ENCODE measurements at places on chromosomes 4 and X.

- DNase-seq: no peak
Observed at GRCh38 chr4:121280425-121280824, 100.4 kb downstream of the QRFPR start.

- no peak for DNase-seq
Observed at GRCh38 chr4:4424499-4425115, 37.7 kb downstream of the NSG1 start.

DNA sequence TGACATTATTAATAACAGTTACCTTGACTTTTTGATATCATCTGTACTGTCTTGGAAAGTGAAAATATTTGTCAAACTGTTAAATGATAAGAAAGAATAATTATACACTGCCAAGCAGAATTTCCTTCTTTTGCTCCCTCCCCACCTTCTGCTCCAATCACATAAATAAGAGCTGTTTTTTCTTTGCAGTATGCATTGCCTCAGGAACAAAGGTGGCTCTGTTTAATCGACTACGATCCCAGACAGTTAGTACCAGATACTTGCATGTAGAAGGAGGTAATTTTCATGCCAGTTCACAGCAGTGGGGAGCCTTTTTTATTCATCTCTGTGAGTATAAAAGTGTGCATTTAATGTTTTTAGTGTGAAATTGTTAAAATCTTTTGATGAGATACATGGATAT lies 66.1 kb downstream of the CCKAR start:
- DNase-seq: no peak

DNA sequence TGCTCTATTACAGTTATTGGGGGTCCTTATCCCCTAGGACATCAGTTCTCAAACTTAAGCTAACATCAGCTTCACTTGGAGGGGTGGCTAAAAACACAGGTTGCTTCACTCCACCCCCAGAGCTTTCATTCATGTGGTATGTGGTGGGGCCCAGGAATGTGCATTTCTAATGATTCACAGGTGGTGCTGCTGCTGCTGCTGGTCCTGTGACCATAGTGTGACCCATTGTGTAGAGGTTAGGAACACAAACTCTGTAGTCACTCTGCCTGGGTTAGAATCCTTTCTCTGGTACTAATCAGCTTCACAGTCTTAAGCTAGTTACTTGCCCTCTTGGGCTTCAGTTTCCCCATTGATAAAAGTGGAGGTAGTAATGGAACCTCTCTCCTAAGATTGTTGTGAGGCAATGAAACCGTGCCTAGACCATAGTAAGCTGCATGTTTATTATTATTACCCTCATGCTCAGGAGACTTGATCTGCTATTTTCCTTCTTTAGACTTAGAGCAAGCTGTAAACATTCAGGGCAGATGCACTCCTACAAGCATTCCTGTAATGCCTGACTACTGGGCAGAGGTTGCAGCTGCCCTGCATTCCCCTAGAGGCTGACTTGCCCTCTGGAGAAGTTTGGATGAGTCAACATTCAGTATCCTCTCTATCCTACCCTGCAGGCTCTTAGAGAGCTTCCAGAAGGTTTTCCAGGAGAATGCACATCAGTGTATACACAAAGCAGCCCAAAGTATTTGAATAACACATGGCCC lies 94.1 kb upstream of the ACSL4 start:
- DNase-seq: no peak

DNA sequence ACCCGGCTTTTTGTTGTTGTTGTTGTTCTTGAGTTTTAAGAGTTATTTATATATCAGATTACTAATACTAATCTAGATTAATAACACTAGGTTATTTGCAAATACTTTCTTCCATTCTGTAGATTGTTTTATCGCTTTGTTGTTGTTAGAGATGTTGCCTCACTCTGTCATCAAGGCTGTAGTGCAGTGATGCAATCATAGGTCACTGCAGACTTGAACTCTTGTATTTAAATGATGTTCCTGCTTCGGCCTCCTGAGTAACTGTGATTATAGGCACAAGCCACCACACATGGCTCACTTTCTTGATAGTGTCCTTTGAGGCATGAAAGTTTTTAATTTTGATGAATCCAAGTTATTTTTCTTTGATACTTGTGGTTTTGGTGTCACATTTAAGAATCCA lies 129.0 kb downstream of the VSIG4 start:
- no peak for DNase-seq
